ENCODE measurements at places on chromosomes 1 and 21.

- DNase-seq, result no peak
Measured at GRCh38 chr1:183783767-183784637, 20.9 kb upstream of the RGL1 start.

- no peak for DNase-seq
Measured at GRCh38 chr21:44952929-44953627, 13.2 kb downstream of the SLX9 start.

DNA sequence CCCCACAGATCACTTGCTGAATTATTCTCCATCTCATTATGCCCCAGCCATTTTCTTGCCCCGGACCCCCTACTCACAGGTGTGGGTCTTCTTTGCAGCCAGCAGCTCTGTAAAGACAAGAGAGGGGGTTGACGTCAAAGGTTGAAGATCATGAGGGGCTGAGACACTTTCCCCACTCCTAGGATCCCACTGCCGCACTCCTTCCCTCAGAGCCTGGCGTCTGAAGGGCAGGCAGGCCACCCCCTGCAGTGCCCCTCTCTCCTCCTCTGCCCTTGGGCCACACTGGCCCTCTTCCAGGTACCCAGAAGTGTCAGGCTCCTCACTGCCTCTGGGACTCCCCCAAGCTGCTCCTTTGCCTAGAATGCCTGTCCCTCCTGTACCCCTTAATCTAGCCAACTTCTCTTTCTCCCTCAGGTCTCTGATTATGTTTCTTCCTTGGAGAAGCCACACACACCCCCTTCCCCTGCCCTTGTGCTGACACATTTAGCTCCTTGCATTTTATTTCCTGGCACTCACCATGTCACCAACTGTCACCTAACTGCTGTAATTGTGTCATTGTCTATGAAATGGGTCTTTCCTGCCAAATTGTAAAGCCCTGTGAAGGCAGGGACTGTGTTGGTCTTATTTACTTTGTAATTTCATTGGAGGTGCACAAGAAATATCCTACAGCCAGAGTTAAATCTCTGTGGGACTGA lies 2.1 kb downstream of the RORC start:
- no peak for DNase-seq

GRCh38 chr21:17854745-17855144 lies 35.6 kb upstream of the C21orf91 start:
- no peak for DNase-seq

- no peak for DNase-seq
Measured at GRCh38 chr1:7755448-7755847, 15.6 kb upstream of the VAMP3 start.

GRCh38 chr1:110262846-110263631 lies 52.9 kb downstream of the KCNC4 start:
- DNase-seq, result no peak

- no peak for DNase-seq
Measured at GRCh38 chr1:246875041-246876026, 56.4 kb downstream of the AHCTF1 start.

- DNase-seq, result no peak
Measured at GRCh38 chr1:189675712-189676244, 801.9 kb downstream of the BRINP3 start.

- DNase-seq, result no peak
Measured at GRCh38 chr1:246417813-246418564, 89.1 kb downstream of the SMYD3 start.

- DNase-seq, result no peak
Measured at GRCh38 chr1:232509570-232509969, 120.4 kb downstream of the SIPA1L2 start.

- DNase-seq, result no peak
Measured at GRCh38 chr1:234507089-234507488, 28.1 kb upstream of the TARBP1 start.

- no peak for DNase-seq
Measured at GRCh38 chr21:22019766-22020165, 1021.6 kb downstream of the NCAM2 start.

- peak; percentile 47 for DNase-seq
Measured at GRCh38 chr1:244341455-244342450, 110.0 kb downstream of the ADSS2 start.

GRCh38 chr1:204872262-204872881 lies 1.7 kb downstream of the NFASC start:
- no peak for DNase-seq

- DNase-seq, result no peak
Measured at GRCh38 chr1:203175827-203176241, 208 bp upstream of the MYBPH start.

DNA sequence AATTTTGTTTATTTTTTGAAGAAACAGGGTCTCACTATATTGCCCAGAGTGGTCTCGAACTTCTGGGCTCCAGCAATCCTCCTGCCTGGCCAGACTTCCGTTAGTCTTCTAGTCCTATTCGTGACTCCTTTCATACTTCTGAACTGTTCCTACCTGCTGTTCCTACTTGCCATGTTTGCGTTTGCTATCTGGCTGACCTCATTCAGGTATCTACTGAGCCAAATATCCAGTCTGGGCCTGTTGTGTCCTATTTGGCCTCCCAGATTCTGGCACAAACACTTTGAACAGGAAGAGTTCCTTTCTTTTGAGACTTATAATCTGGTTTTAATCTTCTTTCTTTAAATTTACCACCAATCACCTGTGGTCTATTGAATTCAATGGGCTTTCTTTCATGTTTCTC lies 6.9 kb upstream of the NR1I3 start:
- DNase-seq, result no peak

- DNase-seq, result no peak
Measured at GRCh38 chr1:24547195-24547594, 8.7 kb upstream of the NCMAP start.

GRCh38 chr1:2523191-2523890 lies 3.1 kb downstream of the PANK4 start:
- no peak for DNase-seq

Measured in CD4-positive, alpha-beta T cell treated with Interleukin-15 for 4 hours (primary cell).